ENCODE measurements at places on chromosomes 2 and 18. TPM values are rescaled to one million over a fixed set of nuclear protein-coding genes. Genes with fewer than 3 reads are reported as not detected.
A peak's percentile ranks its signal among the peaks of the same experiment; 100 is the strongest.

GRCh38 chr2:124325667-124326440 is 300.8 kb downstream of the CNTNAP5 start:
- DNase-seq, result no peak
- H3K4me3 ChIP-seq, result no peak overlapping the region
- no peaks in the 10 kb centered on the region for H3K27me3 ChIP-seq
- H3K4me1 ChIP-seq, result no peaks in the 10 kb centered on the region
- no peak overlapping the region for H3K27ac ChIP-seq
- no peaks in the 10 kb centered on the region for H3K36me3 ChIP-seq

The PSTPIP2 gene
- total RNA-seq, result 9.4 TPM

- H3K4me3 ChIP-seq, result no peak overlapping the region
- H3K27ac ChIP-seq, result no peak overlapping the region
- H3K36me3 ChIP-seq, result no peaks in the 10 kb centered on the region
- no peak for DNase-seq
- peaks cover 7% of the 10 kb centered on the region for H3K4me1 ChIP-seq
Observed at GRCh38 chr2:95346738-95347671, 49.9 kb downstream of the KCNIP3 start.

DNA sequence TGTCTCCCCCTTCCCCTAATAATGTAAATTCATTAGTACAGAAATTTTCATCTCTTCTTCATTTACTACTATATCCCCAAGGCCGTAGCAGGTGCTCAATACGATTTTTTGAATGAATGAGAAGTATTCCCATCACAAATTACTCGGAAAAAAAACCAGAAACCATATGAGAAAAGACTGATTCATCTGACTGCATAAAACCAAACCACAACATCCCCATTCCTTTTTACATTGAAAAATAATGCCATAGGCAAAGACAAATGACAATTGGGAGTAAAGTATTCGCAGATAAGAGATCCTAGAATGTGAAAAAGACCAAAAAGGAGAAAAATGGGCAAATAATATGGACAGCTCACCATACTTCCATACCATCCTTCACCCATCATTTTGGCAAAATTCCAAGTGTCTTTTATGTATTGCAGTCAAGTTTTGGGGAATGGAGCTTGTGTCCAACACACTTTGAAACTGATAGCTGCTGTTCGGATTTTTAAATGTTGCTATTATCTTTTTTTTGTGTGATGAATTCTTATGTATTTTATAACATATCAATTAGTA is 1.5 kb downstream of the ZC3H8 start:
- H3K27ac ChIP-seq, result no peak overlapping the region
- peaks cover 14% of the 10 kb centered on the region for H3K36me3 ChIP-seq
- peaks cover 20% of the 10 kb centered on the region for H3K4me1 ChIP-seq

DNA sequence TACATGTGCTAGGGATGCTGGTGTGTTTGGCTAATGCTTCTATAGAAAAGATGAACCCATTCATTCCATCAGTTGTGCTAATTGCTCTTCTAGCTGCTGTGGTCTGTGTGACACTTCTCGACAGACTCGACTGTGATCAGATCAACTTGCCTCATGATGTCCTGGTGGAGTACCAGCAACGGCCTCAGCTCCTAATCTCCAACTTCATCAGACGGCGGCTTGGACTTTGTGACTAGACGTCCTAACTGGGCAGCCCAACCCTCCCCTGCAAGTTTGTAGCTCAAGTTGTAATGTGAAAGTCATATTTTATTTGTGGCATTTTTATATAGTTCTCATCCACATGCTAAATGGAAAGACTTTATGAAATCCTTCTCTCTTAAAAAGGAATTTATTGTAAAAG is 33.0 kb downstream of the UPP2 start:
- peaks cover 12% of the 10 kb centered on the region for H3K27me3 ChIP-seq
- no peak overlapping the region for H3K27ac ChIP-seq
- no peaks in the 10 kb centered on the region for H3K36me3 ChIP-seq

GRCh38 chr2:157743051-157743450 is 114.4 kb upstream of the ACVR1C start:
- peaks cover 37% of the 10 kb centered on the region for H3K36me3 ChIP-seq
- DNase-seq, result no peak
- no peak overlapping the region for H3K4me3 ChIP-seq
- peaks cover 26% of the 10 kb centered on the region for H3K4me1 ChIP-seq
- H3K27ac ChIP-seq, result no peak overlapping the region

- DNase-seq, result peak; percentile 48
- H3K4me1 ChIP-seq, result peaks cover 2% of the 10 kb centered on the region
- H3K27ac ChIP-seq, result no peak overlapping the region
- H3K36me3 ChIP-seq, result no peaks in the 10 kb centered on the region
Observed at GRCh38 chr18:5424903-5425664, 118.7 kb downstream of the EPB41L3 start.

DNA sequence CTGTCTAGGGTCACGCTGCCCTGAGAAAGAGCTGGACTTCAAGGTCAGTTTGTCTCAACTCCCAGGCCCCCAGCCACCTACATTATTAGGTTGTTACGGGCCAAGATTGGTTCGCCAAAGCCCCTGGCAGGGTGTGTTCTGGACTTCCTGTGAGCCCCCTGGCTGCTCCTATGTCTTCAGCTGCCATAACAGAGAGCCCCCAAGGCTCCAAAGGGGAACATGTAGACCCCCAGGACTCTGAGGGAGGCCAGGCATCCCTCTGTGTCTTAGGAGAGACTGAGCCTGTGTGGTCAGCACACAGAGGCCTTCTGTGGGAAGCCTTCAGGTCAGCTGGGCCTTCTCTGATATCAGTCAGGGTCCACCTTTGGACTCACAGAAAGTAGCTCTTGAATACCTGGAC is 58.3 kb downstream of the INHBB start:
- no peak overlapping the region for H3K4me3 ChIP-seq
- H3K27me3 ChIP-seq, result peaks cover 4% of the 10 kb centered on the region
- DNase-seq, result no peak
- H3K4me1 ChIP-seq, result no peaks in the 10 kb centered on the region
- H3K36me3 ChIP-seq, result no peaks in the 10 kb centered on the region

- H3K4me3 ChIP-seq, result no peak overlapping the region
- H3K4me1 ChIP-seq, result peaks cover 4% of the 10 kb centered on the region
- no peaks in the 10 kb centered on the region for H3K27me3 ChIP-seq
- no peaks in the 10 kb centered on the region for H3K36me3 ChIP-seq
- no peak for DNase-seq
Observed at GRCh38 chr2:207813942-207814341, 44.2 kb upstream of the FZD5 start.

The E2F6 gene
- total RNA-seq, result 6.6 TPM

- H3K27ac ChIP-seq, result no peak overlapping the region
- no peaks in the 10 kb centered on the region for H3K36me3 ChIP-seq
- no peak overlapping the region for H3K4me3 ChIP-seq
- peaks cover 7% of the 10 kb centered on the region for H3K27me3 ChIP-seq
Observed at GRCh38 chr18:58288921-58289797, 245.1 kb downstream of the NEDD4L start.
